ENCODE measurements at places on chromosomes 6 and 20.

GRCh38 chr6:40894962-40895799 lies 143.8 kb downstream of the UNC5CL start:
- DNase-seq, result no peak

DNA sequence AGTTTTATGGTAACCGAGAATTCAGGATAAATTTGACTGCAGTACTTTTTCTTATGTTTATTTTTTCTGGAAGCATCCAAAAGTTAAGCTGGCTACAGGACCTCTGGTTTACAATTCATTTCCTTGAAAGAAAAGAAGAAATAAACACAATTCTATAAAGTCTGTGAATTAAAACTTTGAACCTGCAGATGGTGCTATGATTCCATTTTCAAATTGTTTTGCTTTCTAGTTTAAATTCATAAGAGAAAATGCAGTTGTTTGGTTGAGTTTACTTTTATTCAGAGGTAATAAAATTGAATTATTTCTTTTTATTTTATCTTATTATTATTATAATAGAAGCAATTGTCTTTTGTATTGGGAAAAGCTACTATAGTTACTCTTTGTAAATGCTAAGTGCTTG lies 1.8 kb upstream of the VIP start:
- no peak for DNase-seq

- no peak for DNase-seq
Measured at GRCh38 chr6:84976526-84977362, 212.3 kb upstream of the TBX18 start.

- DNase-seq, result no peak
Measured at GRCh38 chr6:71324194-71324785, 35.7 kb downstream of the OGFRL1 start.

Data from CD4-positive, alpha-beta T cell treated with Interleukin-12 subunit alpha and Interleukin-12 subunit beta, for 1 hour (primary cell).